ENCODE measurements at places on chromosomes 3 and 15.

- no peak for DNase-seq
Measured at GRCh38 chr15:29170521-29170920, 99.1 kb downstream of the NSMCE3 start.

DNA sequence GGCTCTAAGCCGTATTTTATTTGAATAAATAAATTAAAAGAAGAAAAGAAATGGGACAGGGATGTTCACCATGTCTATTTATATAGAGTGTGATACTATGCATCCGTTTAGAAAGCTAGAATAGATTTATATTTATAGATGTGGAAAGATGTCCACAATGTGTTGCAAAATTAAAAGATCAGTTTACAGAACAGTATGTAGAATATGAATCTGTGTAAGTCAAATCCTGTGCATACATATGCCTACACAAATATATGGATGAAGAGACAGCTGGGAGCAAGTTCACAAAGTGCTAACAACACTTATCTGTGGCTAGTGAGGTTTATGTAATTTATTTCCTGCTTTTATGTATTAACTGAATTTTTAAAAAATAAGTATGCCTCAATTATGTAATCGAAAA, 25.4 kb upstream of the SLMAP start:
- no peak for DNase-seq

GRCh38 chr3:72273615-72274014, 488.7 kb upstream of the PROK2 start:
- DNase-seq: peak; percentile 70

DNA sequence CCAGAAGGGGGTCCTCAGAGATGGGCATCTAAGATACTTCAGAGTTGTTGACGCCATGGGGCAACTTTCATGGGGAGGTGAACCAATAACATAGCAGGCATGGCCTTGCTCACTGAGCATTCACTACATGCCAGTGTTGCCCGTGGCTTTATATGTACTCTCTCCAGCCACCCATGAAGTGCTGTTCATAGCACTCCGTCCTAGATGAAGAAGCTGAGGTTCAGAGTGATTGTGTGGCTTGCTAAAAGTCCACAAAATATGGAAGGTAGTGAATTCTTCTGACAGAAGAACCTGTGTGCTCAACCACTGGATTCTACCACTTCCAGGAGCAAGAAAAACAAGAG, 9.8 kb upstream of the SEMA4B start:
- no peak for DNase-seq

GRCh38 chr15:37880009-37880834, 54.2 kb upstream of the TMCO5A start:
- peak; percentile 39 for DNase-seq

DNA sequence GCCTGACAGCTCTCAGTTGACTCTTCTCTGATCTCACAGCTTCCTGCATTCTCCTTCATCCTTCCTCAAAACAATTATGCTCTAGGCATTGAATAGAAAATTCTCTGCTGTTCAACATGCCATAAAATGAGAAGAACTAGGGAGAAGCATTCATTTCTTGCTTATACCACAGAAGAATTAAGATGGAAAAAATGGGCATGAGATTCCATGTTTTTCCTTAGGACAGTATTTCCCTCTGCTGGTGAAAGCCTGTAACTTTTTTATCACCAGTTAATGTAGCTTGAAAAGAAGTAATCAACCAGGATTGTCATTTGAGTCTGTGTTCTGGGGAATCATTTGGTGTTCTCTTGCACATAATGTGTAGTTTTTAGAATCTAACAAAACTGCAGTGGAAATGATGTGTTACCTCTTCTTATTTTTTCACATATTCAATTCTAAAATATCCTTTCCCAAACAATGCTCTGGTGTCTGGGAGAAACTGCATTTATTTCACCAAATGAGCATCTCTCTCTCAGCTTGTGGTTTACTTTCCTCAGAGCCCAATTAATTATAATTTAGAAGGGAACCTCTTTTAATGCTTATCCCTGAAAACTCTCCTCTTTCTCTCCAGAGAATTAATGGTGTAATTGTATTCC, 92.8 kb upstream of the DCBLD2 start:
- peak; percentile 11 for DNase-seq

DNA sequence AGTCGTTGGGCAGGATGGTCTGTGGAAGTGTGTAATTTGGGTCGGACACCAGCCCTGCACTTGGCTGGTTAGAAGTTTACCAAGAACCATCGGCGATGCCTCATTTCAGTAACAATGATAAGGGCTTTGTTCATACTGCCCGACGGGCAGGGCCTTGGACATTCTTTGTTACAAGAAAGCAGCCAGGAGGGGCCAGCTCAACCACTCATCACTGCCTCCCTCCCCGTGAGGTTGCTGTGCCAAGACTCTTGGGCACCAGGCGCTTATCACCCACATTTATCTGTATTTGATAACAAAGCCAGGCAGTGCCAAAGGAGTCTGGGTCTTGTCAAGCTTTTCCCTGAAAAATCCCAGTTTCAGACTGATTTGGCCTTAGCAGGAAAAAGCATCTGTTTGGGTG, 235.0 kb downstream of the ADAMTS17 start:
- DNase-seq: no peak

DNA sequence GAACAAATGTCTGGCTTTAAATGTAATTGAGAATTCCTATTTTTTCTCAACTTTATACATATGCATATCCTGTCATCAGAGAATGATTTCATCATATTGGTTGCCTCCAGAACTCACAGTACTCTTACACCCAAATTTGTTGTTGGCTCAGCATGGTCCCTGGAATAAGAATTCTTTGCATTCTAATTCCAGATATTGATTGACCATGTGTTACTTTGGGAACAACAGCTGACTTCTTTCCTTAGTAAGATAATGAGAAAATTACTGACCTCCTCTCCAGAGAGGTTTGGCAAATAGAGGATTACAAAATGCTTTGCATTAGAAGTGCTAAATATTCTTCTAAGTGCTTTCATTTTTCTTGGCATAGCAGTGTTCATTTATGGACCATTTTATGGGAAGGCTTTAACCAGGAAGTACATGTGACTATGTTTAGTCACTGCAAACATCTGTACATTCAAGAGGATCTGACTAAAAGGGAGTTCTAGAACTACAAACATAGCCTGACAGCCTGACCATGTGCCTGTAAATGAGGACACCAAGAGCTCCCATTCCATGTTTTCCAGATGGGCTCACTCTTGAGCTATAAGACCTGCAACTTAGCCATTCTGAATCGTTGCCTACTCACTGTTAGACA, 391.6 kb upstream of the DPPA4 start:
- no peak for DNase-seq

DNA sequence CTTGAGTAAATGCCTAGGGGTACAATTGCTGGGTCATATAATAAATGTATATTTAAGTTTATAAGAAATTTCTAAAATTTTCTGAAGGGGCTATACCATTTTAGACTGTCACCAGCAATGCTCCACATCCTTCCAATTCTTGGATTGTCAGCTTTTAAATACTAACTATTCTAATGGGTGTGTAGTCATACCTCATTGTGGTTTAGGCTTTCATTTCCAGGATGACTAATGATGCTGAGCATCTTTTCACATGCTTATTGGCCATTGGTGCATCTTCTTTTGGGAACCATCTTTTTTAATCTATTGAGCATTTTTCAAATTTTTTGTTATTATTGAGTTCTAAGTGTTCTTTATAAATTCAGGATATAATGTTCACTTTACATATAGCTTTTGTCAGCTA, 52.5 kb upstream of the CORO2B start:
- no peak for DNase-seq

GRCh38 chr3:128054367-128054766, 2.1 kb downstream of the SEC61A1 start:
- peak; percentile 65 for DNase-seq

- no peak for DNase-seq
Measured at GRCh38 chr3:18135060-18135814, 289.9 kb downstream of the SATB1 start.

- DNase-seq: no peak
Measured at GRCh38 chr15:39936187-39936586, 2.3 kb downstream of the EIF2AK4 start.

- no peak for DNase-seq
Measured at GRCh38 chr3:140341203-140341602, 336.7 kb upstream of the TRIM42 start.

GRCh38 chr3:24378313-24378712, 116.3 kb downstream of the THRB start:
- no peak for DNase-seq

GRCh38 chr3:125398952-125399351, 23.8 kb upstream of the ZNF148 start:
- DNase-seq: no peak

DNA sequence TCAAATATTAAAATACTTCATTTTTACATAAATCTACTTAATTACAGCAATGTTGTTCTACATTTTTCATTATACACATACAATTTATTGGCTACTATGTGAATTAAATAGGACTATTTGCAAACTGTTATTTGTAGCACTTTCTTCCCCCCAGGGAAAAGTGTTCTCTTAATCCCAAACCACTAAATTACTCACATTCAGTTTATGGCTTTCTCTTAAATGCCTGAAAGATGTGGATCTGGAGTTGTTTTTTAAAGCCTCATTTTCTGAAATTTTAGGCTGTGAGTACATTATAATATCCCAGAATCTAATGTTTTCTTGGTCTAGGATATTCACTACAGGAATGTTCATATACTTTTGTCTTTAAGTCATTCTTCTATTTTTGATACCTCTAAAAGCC, 32.7 kb downstream of the PRTG start:
- DNase-seq: no peak

- no peak for DNase-seq
Measured at GRCh38 chr15:67157521-67158252, 92.3 kb downstream of the SMAD3 start.

DNA sequence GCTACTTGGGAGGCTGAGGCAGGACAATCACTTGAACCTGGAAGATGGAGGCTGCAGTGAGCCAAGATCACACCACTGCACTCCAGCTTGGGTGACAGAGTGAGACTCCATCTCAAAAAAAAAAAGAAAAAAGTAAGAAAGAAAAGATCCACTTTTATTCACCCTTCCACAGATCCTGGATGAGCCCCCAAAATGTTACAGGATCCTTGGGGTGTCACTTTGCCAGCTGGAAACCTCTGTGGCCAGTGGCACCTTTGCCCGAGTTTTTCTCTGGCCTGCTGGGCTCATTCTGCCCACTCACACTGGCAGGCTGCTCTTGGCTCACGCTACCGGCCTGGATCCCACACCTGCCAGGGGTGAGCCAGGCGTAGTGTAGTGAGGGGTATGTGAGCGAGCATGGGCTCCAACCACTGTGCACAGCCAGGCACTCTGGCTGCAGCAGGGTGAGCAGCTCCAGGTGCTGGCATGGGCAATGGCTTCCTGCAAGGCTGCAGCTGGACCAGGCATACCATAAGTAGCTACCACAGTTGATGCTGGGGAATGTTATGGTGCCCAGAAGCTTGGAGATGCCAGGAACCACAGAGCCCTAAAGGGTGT, 57.8 kb upstream of the C15orf39 start:
- no peak for DNase-seq

DNA sequence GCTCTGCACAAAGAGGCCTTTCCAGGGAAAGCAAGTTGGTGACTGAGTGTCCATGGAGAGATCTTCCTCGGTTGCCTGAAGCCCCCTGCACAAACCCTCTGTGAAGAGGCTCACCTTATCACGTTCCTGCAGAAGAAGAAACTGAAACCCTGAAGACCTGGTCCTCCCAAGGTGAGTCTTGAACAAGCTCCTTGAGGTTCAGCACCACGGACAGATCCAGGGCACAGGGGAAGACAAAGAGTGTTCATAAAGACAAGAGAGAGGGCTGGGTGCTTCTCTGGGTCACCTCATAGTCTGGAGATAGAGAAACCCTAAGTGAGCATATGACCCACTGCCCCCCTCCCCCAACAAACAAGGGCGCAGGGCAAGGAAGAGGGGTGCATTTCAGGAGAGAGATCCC, 21.7 kb upstream of the TBC1D21 start:
- DNase-seq: peak; percentile 50

DNA sequence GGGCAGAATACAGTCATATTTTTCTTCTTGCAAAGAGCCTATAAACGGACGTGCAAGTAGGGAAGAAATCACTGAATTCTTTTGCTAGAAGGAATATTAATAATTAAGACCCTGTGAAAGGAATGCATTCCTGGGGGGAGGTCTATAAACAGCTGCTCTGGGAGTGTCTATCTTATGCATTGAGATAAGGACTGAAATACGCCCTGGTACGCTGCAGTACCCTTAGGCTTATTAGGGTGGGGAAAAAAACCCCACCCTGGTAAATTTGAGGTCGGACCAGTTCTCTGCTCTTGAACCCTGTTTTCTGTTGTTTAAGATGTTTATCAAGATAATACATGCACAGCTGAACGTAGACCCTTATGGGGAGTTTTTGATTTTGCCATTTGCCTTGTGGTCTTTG, 100.0 kb upstream of the KBTBD8 start:
- DNase-seq: no peak

GRCh38 chr15:74857671-74858368, 14.9 kb upstream of the ULK3 start:
- no peak for DNase-seq

DNA sequence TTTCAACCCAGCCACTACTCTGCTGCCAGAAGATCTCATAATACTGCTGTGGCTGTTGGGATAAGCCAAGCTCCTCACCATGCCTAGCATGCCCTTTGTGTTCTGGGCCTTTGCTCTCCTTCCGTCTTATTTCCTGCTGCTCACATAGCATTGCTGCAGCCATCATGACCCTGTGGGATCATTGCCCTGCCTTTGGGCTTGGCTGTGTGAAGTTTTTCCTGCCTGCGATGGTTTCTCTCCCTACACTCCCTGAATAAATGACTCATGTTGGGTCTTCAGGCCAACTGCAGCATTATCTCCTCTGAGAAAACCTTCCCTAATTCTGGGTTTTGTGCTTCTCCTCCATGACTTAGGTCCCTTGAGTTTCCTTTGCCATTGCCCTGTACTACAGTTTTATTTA, 20.8 kb upstream of the TRA2B start:
- DNase-seq: no peak

DNA sequence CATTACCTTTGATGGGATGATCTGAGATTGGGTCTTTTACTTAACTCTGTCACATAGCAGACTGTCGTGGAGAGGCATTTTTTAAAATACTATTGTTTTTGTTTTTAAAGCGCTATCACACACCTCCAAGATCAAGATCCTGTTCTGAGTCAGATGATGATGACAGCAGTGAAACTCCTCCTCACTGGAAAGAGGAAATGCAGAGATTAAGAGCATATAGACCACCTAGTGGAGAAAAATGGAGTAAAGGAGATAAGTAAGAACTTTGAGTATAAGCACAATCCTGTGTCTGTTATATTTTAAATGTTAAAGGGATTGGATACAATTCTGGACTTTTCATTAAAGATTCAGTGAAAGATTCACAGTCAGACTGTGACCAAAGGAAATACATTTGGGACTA, 18.4 kb upstream of the ZBTB47 start:
- no peak for DNase-seq

- peak; percentile 53 for DNase-seq
Measured at GRCh38 chr3:49785565-49786356, 581 bp downstream of the IP6K1 start.

GRCh38 chr3:140505876-140506275, 172.0 kb upstream of the TRIM42 start:
- DNase-seq: no peak

GRCh38 chr3:25292595-25292994, 135.5 kb upstream of the RARB start:
- DNase-seq: no peak

GRCh38 chr3:31246293-31247062, 286.2 kb upstream of the STT3B start:
- DNase-seq: no peak

GRCh38 chr15:65277015-65277414, 9.7 kb downstream of the PARP16 start:
- no peak for DNase-seq
